NB4 (cell line): ENCODE measurements at places on chromosomes 12 and 14.

GRCh38 chr12:76313299-76313698 is 34.9 kb downstream of the BBS10 start:
- no peak for DNase-seq

DNA sequence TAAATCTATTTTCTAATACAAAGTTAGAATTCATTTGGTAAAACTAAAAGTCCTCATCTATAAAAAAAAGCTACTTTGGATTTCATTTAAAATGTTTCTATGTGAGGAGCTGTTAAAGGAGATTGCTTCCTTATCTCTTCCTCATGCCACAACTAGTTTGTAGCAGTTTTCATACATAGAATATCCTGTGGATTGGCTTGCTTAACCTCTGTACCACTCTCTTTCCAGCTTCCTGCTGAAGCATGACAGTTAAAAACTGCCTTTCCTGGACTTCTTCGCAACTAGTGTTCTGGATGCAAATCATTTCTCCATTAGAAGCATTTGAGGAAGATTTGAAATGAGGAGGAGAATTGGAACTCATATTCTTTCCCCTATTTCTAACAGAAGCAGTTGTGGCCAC is 49.6 kb downstream of the ST8SIA1 start:
- DNase-seq: no peak

- DNase-seq: peak; percentile 97
Measured at GRCh38 chr12:96047229-96048211, 12.1 kb upstream of the LTA4H start.

DNA sequence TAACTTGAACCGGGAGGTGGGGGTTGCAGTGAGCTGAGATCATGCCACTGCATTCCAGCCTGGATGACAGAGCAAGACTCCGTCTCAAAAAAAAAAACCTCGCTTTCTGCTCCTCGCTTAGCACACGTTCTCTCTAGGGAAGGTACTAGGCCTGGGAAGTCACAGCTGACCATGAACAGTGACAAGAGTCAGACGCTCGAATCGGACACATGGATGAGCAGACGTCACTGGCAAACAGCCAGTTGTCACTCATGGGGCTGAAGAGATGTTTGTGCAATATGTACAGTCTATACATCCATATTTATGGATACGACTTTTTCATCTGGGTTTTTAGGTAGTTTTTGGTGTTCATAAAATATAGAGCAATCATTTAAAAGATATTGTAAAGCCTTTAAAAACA is 19.4 kb downstream of the TCHP start:
- DNase-seq: no peak

GRCh38 chr14:99674064-99674650 is 9.9 kb upstream of the CYP46A1 start:
- DNase-seq: no peak

DNA sequence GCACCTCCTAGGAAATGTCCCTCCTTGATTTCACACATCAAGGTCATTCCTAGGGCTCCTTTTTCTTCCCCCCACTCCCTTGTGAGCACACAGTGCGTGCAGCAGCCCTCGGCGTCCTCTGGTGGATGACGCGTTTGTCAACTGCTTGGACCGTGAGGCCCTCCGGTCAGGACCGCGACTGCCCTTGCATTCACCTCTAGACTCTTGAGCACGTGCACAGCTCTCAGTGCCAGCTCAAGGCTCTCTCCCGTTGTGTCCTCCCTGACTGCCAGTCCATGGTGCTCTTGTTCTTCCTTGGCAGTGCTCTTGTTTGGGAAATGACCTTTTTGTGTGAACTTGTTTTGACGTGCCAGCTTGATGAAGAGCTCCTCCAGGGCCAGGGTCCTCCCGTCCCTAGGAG is 67.9 kb downstream of the TSPAN9 start:
- no peak for DNase-seq

- DNase-seq: no peak
Measured at GRCh38 chr12:31222620-31223222, 103.2 kb downstream of the SINHCAF start.

GRCh38 chr12:55037351-55037987 is 17.7 kb downstream of the NEUROD4 start:
- DNase-seq: no peak

GRCh38 chr12:71504476-71504875 is 64.9 kb downstream of the LGR5 start:
- DNase-seq: no peak

DNA sequence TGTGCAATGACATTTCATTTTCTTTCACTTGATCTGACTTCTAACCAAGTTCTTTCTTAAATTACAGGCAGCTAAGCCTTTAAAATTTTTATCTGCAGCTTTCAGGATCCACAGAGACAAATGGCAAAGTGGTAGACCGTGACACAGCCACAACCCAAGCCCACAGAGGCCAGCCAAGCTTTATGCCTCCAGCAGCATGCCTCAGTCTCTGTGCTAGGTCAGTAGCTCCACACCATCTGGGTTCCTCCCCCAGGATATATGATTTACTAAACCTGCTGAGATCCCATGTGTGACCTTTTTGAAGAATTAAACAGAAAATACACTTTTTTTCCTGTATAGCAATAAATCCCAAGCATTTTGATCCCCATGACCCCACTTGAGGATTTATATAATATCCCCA is 290.4 kb upstream of the CAND1 start:
- DNase-seq: no peak

GRCh38 chr12:26736563-26737486 is 96.2 kb downstream of the ITPR2 start:
- DNase-seq: no peak

GRCh38 chr12:46152456-46152855 is 116.4 kb downstream of the SLC38A1 start:
- no peak for DNase-seq

GRCh38 chr14:50951032-50951431 is 6.7 kb upstream of the PYGL start:
- DNase-seq: no peak

DNA sequence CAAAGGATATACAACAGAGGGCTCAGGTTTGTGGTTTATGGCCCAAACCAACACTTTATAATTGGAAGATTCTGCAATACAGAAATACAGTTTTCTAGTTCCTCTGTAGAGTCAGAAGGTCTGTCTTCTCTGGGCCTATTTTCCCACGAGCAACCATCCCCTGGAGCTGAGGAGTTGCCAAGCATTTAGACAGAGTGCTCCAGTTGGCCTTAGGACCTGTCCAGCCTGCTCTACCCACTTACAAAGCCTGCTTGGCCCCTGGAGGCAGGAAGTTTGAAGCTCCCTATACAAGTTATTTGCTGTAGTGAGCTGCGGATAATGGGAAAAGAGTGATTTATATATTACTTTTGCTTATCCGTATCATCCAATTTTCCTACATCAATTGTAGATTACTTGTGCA is 60.8 kb upstream of the HSPB8 start:
- no peak for DNase-seq

GRCh38 chr12:114045349-114045748 is 79.2 kb upstream of the RBM19 start:
- DNase-seq: no peak

GRCh38 chr14:97832776-97833175 is 1035.6 kb downstream of the VRK1 start:
- DNase-seq: no peak

DNA sequence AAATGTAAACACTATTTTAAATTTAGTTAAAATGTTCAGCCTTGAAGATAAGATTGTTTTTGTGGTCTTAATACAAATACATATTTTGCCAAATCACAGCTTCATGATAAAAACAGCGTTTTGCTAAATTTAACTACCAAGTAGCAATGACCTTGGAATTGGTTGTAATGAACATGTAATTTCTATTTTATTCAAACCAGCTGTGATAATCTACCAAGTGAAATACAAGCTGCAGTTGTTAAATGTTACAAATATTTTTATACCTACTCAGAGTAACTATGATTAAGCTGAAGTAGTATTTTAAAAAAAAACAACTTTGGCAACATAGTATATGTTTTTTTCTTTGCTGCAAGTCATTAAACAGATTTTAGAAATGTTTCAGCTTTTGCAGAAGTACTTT is 96.2 kb downstream of the CPSF2 start:
- DNase-seq: no peak

GRCh38 chr12:133222211-133222610 is 13.5 kb downstream of the ANHX start:
- DNase-seq: no peak

GRCh38 chr14:50635141-50635540 is 33.0 kb downstream of the SAV1 start:
- no peak for DNase-seq

GRCh38 chr14:101490771-101491170 is 70.5 kb upstream of the DIO3 start:
- DNase-seq: no peak

DNA sequence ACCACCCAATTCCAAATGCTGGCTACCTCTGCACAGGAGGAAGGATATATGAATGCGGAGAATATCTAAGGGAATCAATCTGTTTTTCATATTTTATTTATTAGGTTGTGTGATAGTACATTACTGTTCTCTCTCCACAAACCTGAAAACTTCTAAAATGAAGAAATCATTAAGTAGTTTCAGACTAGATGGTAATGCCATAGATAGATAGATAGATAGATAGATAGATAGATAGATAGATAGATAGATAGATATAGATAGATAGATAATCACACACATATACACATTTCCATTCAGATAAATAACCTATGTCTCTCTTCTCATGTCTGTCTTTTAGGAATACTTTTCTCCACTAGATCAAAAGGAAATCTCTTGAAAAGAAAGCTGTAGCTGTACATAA is 126.1 kb upstream of the TSPAN8 start:
- no peak for DNase-seq

DNA sequence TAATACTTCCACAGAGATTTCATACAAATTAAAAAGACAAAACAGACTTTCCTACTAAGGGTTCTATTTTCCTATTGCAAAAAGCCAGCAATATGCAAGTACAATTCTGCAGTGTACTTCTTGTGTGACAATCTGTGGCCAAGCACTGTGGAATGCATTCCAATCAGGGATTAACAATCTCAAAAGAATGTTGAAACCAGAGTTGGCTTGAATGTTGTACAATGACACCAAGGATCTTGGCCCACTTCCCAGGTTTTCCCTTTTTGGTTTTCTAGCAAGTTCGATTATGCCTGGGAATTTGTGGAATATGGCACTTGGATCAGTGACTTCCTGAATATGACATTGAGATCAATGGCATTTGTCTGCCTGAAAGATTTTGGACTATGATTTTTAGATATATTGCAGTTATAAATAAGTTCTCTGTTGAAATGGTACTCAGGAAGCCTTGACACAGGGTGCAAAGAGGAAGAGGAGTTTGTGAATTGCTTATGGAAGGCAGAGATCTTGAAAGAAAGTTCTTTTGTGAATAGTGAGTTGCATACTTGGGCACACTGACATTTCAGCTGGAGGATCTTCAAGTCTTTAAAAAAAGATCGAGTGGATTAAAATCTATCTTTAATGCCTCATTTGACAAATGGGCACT is 81.4 kb upstream of the FERMT2 start:
- DNase-seq: no peak

DNA sequence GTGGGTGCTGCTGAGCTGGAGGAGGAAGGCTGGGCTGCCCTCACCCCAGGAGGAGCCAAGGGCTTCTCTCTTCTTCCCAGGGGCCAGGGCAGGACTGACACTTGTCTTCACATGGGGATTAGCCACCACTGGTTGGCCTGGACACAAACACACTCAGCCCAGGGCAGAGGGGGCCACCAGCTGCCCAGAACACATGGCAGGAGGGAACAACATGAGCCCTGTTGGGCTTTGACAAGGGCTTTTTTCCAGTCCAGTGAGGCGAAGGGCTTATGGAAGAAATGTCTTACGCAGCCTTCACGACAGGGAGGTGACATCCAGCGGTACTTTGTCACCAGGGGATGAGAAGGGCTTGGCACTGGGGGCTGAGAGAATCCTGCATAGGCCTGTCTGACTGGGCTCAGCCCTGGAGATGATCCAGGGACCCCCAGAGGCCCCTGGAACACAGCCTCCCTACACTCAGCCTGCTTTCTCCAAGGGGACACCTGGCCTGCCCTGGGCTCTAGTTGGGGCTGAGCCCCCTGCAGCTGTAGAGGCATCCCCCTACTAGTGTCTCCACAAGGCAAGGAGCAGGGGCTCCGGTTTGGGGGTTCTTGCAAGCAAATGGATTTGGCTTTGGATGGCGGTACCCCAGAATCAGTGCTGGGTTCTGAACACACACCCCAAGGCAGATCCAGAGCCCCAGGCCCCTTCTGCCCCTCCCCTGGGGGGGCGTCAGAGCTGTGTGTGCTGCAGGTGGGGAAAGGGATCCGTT is 18.9 kb downstream of the ARL6IP4 start:
- no peak for DNase-seq

DNA sequence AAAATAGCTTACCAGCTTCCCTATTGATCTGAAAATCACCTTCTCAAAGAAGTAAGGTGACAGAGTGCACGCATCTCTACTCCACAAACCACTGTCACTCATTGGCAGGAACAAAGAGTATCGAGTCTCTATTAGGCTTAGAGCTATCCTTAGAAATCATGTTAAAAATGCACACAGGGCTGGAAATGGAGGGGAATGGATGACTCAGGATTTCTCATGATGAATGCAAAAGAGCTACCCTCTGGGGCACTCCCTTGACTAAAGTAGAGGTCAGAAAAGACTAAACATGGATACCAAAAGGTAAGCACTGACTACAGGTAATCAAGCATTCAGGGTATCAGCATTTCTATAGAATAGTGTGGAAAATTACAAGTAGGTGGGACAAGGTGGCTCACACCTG is 96.1 kb upstream of the ANO4 start:
- DNase-seq: no peak

DNA sequence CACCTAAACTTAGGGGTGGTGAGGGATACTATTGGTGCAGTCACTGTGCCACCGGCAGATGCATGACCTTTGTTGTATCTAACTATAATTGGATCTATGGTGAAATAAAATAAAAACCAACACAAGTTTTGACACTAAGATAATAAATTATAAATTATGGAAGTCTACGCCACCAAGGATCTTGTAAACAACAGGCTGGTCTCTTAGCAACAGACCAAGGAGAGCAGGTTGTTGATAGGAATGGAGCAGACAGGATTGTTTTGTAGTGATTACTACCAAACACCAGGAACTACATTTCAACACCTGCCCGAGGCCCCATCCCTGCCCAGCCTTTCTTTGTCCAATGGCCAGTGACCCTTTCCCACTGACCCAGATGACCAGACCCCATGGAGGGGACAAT is 1178.0 kb downstream of the VRK1 start:
- no peak for DNase-seq
